IPS DF 6.9 (cell line): ENCODE measurements at places on chromosomes 7 and 10.

DNA sequence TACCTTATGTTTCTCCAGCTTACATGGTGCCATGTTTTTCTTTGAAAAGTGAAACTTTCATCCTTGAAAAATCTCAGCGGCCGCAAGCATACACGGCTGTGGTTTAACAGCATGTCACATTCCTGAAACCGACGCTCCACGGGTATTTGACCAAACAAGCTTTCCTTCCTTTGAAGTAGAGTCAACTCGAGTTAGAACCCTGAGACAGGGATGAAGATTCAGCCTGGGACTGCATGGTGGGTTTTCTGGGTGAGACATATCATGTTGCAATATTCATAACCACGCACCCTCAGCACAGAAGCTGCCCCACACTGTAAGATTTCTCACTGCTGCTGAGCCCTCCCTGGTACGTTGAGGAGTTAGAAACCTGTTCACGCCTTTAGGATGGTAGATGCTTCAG lies 8.1 kb downstream of the CYP26A1 start:
- DNase-seq, result no peak

DNA sequence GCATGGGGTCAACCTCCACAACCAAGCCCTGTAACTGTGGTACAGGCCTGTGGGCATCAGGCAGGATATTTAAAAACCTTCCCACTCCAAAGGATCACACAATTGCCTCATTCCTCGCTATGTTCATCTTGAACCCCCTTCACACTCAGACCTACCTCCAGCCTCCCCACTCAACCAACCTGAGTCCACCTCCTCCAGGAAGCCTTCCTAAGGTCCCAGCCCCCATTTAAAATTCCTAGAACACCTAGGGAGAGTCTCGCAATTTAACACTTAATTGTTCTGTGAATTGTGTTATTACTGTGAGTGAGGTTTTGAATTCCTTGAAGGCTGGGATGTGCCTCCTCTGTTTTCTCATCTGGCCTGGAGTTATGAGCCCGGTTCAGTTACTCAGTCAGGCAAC lies 93.1 kb upstream of the SMNDC1 start:
- no peak for DNase-seq

DNA sequence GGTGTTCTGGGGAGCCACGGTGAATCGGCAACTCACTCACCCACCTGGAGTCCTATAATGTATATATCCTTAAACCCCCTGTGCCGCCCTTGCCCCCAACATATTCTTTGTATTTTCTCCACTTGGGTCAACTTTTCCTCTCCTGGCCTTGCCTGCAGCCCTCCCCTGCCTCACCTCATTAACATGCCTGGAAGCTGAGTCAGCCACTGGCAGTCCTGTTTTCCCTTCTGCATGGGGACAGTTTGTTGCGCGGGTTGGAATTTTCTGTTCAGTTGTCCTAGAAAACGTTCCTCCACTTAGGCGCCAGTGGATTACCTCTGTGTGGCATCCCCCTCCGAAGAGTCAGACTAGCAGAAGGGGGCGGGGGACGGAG lies 97.4 kb downstream of the C10orf105 start:
- DNase-seq, result no peak

GRCh38 chr10:71465551-71466252 lies 69.0 kb downstream of the CDH23 start:
- DNase-seq, result no peak
